ENCODE measurements at places on chromosomes 16 and 17.

DNA sequence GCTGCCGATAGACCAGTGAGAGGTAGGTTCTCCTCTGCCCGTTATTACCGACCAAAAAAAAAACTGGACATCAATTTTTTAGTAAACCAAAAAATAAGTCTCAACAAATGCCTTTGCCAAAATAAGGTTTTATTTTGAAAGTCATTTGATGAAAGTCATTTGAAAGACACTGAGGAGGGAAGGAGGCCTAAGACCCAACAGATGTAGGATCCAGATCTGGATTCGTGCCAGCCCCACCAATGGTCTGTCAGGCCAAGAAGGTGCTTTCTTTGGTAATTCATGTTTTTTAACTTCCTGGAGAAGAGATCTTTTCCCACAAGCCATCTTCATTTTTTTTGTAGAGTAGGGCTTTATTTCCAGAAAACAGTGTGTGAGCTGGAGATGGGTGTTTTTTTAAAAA is 18.1 kb downstream of the NTAN1 start:
- no peak for DNase-seq

DNA sequence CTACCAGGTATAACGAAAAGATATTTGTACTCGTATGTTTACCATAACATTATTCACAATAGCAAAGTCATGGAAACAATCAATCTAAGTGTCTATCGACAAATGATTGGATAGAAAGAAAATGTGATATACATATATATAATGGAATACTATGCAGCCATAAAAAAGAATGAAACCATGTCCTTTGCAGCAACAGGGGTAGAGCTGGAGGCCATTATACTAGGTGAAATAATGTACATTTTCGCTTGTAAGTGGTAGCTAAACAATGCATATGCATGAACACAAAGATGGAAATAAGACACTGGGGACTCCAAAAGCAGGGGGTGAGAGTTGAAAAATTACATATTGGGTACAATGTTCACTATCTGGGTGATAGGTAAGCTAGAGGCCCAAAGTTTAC is 124.0 kb downstream of the MYO1D start:
- DNase-seq, result no peak

- DNase-seq, result no peak
These were observed 76.5 kb downstream of the NETO2 start for GRCh38 chr16:47067203-47067602.

GRCh38 chr16:30040221-30040620 is 9.2 kb upstream of the TLCD3B start:
- DNase-seq, result no peak

DNA sequence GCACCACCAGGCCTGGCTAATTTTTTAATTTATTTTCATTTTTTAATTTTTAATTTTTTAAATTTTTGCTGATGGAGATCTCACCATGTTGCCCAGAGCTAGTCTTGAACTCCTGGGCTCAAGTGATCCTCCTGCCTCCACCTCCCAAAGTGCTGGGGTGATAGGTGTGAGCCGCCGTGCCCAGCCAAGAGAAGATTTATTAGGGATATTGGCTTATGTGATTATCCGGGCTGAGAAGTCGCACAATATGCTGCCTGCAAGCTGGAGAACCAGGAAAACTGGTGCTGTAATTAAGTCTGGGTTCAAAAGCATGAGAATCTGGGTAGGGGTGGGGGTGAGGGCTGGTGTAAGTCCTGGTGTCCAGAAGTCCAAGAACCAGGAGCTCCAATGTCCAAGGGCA is 2.5 kb upstream of the C16orf90 start:
- DNase-seq, result no peak

GRCh38 chr17:44916781-44917241 is 1.5 kb upstream of the GFAP start:
- no peak for DNase-seq

DNA sequence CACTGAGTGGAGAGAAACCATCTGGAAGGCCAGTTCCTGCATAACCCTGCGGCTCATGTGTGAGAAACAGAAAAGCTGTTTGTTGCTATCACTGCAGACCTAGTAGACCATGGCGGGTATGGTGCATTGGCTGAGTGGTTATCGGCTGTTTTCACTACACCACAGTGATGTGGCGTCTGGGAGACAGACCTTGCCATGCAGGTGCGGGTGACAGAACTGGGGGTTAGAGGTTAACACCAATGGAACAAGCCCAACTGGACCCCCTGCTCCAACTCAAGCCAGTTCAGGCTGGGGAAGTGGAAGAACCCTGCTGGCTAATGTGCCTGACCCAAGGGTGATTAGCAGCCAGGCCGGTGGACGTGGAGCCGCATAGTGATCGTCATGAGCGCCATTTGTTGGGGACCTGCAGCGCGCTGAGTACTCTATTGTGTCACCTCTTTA is 91.9 kb downstream of the IRF8 start:
- DNase-seq, result no peak

GRCh38 chr16:89000207-89000959 is 23.4 kb upstream of the CBFA2T3 start:
- no peak for DNase-seq

GRCh38 chr16:90077240-90077756 is at the start of gene PRDM7:
Gene PRDM7, minus strand, starts transcription at chr16:90077331. Its CDS starts 1,421 bp downstream, at chr16:90075910.
- peak; percentile 94 for DNase-seq

DNA sequence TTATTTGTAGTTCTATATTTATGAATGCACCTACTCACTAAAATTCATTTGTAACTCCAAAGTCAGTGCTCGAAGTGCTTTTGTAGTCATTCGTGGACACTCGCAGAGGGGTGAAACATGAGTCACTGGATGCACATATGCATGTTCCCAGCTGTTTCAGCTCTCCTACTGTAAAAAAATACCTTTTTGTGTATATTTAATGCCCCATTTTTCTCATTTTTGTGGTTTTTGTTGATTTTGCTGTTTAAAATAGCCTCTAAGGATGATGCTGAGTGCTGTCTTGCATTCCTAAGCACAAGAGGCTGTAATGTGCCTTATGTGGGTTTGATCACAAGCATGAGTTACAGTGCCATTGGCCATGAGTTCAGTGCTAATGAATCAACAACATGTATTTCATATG is 30.6 kb downstream of the CENPV start:
- no peak for DNase-seq

- no peak for DNase-seq
These were observed 178.9 kb downstream of the PRKCA start for GRCh38 chr17:66481271-66481670.

- DNase-seq, result no peak
These were observed 298.4 kb upstream of the SALL1 start for GRCh38 chr16:51449441-51449840.

- no peak for DNase-seq
These were observed 31.7 kb downstream of the CNGB1 start for GRCh38 chr16:57938936-57939871.

DNA sequence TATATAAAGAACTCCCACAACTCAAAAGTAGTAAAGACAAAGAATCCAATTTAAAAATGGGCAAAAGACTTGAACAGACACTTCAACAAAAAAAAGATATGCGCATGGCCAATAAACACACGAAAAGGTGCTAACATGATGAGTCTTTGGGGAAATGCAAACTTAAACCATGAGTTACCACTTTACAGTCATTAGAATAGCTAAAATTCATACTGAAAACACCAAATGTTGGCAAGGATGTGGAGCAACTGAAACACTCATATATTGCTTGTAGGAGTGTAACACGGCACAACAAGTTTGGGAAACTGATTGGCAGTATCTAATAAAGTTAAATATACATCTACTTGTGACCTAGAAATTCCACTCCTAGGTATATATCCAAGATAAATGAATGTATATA is 3.0 kb upstream of the PIK3R5 start:
- no peak for DNase-seq

DNA sequence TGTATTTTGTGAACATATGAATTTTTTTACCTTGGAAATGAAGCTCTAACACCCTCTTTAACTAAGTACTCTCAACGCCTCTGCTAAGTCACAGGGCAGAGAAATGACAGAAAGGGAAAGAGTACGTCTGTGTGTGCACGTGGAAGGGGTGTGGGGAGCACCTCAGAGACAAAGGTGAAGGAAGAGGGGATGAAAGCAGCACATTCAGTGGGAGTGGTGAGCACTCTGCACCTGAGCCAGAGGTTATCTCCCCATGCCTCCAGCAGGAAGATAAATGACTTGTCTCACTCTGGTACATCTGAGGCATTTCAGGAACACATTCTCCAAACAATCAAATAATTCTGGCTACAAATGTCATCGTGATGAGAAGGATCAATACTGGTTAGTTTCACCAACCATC is 15.0 kb downstream of the GNA13 start:
- DNase-seq, result no peak

- no peak for DNase-seq
These were observed 5.4 kb upstream of the TBX21 start for GRCh38 chr17:47727704-47728036.

DNA sequence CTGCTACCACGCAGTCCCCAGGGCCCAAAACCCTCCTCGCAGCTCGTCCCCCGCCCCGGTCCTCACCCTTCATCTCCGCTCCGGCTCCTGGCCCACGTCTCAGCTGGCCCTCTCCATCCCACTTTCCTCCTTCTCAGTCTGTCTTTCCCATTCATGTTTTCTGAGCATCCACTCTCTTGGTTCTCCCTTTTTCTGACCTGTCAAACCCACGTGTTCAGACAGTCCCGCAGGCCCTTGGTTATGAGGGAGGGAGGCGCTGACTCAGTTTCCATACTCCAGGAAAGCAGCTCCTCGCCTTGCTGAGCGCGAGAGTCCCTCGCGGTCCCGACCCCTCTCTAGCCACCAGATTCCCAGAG is 392 bp upstream of the HID1 start:
- DNase-seq, result no peak

GRCh38 chr17:82569621-82570020 is 50.1 kb downstream of the FOXK2 start:
- DNase-seq, result no peak

GRCh38 chr17:12320286-12320685 is 299.6 kb downstream of the MAP2K4 start:
- no peak for DNase-seq

DNA sequence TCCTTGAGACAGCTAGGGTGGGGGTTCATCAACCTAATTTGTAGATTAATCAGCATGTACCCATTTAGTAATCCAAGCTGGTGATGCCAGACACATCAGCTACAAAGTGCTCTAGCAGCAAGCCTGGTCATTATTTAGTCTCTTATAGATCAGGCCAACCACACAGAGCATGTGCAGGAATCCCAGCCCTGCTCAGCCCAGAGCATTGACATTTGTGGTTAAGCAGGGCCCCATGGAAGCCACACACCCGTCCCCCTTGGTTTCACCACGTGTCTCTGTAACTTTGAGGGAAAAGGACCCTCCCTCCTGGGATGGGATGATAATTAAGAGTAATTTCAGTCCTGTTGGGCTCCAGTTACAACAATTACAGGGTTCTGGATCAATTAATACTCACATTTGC is 268.8 kb upstream of the RPL38 start:
- DNase-seq, result no peak

DNA sequence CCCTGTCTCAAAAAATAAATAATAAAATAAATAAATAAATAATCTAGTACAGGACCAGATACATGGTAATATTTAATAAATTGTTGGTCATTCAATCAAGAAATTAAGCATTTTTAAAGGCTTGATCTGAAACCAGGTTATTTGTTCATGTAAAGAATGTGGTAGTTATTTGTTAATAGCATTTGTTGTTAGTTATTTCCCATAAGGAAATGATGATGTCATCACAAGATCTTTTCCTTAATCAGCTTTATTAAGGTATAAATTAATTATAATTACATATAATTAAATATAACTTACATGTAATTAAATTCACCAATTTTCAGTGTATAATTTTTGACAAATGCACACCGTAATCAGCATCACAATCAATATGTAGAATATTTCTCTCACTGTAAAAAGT is 19.5 kb upstream of the DHX40 start:
- no peak for DNase-seq

DNA sequence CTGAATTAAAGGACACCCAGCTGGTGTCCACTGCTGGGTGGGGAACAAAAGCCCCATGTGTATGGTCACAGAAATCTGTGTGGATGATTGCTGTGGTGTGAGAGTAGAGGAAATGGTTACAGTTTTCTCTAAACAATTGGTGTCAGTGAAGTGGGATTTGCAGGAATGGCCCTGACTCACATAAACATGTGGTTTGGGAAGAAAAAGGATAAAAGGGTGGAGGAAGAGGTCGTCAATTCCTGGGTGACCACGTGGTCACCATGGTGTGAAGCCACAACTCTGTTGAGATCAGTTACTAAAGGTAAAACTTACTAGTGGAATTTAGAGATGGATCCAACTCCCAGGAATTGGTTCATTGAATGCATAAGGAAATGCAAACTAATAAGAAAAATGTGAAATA is 3.6 kb upstream of the TUBG2 start:
- no peak for DNase-seq

DNA sequence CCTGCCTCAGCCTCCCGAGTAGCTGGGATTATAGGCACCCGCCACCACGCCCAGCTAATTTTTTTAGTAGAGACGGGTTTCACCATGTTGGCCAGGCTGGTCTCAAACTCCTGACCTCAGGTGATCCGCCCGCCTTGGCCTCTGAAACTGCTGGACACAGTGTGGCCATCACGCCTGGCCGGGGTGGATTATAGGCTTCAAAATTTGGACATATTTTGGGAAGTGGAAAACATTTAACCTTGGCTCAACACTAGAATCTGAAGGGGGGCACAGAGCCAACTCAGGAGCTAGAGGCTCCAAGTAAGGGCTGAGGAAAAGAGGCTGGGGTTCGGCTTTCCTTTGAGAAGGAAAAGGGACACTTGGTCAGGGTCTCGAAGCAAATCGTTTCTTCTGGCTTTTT is 2.2 kb upstream of the CDK5R1 start:
- no peak for DNase-seq

DNA sequence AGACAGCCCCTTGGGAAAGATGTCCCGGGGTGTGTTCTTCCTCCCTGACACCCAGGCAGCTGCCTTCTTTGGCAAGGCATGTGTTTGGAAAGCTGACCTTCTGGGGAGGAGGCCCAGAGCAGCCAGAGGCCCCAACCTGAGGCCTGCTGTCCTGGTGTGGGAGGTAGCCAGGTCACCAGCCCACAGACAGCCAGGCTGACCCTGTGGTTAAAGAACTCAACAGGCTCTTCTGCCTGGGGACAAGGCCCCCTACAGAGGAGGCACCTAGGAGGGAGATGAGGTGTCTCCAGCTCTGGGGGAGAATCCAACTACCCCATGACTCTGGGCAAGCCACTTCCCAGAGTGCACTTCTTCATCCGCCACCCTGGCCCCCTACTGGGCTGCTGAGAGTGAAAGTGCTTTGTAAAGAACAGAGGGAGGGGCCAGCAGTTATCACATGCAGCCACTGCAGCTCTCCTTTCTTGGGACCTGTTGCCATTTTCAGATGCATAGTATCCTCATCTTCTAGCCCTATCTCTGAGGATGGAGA is 13.1 kb upstream of the SREBF1 start:
- peak; percentile 64 for DNase-seq

DNA sequence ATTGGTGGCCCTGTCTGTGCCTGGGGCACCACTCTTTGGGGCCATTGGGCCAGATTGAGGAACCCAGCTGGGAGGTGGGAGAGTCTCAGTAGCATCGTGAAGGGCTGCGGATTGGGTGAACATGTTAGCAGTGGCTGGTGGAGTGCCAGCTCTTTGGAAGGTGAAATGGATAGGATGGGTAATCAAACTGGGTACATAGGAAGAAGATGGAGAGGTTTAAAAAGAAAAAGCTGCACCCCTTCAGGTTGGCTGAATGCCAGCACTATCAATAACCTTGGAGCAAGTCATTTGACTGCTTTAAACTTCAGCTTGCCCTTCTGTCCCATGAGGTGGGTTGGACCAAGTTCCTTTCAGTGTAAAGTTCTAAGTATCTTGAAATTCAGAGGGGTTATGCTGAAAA is 95.0 kb downstream of the RPTOR start:
- DNase-seq, result no peak

GRCh38 chr17:51992864-51993416 is 165.6 kb downstream of the CA10 start:
- no peak for DNase-seq
